ENCODE measurements at places on chromosomes 16 and 17.

DNA sequence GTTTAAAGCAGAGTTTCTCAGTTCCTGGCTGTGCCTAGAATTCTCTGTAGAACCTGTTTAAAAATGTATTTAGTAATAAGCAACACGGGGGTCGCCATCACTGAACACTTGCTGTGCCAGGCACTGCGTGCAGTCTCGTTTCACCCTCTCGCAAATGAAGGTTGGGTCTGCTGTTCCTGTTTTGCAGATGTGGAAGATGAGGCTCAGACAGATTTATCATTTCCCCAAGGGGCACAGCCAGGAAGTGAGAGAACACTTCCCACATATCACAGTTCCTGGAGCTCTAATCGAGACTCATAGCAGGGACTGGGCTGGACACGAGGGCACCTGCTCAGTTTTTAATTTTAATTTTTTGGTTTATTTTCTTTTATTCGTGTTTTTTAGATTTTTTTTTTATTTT is 122.7 kb downstream of the ABCC6 start:
- DNase-seq = peak; percentile 37

DNA sequence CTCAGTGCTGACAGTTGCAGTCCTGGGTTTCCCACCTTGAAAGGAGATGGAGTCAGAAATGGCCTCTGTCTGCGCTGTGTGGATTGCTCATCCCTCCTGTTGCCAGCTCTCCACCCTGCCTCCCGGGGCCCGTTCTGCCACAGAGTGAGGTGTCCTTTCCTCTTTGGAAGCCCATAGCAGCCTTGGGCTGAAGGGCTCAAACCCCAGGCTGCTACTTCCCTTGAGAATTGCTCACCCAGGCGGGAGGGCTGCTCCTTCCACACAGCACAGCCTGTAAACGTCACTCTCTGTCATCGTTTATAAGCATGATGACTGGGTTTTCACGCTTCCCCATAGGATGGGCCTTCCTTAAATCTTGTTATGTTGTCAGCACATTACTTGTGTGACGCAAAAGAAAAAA is 62.7 kb downstream of the FOXK2 start:
- peak; percentile 40 for DNase-seq

- peak; percentile 39 for DNase-seq
Measured at GRCh38 chr16:57277586-57277985, 6.9 kb downstream of the PLLP start.

DNA sequence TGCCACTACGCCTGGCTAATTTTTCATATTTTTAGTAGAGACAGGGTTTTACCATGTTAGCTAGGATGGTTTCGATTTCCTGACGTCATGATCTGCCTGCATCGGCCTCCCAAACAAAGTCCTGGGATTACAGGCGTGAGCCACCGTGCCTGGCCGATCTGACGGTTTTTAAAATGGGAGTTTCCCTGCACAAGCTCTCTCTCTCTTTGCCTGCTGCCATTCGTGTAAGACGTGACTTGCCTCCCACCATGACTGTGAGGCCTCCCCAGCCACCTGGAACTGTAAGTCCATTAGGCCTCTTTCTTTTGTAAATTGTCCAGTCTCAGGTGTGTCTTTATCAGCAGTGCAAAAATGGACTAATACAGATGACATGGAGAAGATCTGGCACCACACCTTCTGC is 4.7 kb upstream of the FLCN start:
- no peak for DNase-seq

DNA sequence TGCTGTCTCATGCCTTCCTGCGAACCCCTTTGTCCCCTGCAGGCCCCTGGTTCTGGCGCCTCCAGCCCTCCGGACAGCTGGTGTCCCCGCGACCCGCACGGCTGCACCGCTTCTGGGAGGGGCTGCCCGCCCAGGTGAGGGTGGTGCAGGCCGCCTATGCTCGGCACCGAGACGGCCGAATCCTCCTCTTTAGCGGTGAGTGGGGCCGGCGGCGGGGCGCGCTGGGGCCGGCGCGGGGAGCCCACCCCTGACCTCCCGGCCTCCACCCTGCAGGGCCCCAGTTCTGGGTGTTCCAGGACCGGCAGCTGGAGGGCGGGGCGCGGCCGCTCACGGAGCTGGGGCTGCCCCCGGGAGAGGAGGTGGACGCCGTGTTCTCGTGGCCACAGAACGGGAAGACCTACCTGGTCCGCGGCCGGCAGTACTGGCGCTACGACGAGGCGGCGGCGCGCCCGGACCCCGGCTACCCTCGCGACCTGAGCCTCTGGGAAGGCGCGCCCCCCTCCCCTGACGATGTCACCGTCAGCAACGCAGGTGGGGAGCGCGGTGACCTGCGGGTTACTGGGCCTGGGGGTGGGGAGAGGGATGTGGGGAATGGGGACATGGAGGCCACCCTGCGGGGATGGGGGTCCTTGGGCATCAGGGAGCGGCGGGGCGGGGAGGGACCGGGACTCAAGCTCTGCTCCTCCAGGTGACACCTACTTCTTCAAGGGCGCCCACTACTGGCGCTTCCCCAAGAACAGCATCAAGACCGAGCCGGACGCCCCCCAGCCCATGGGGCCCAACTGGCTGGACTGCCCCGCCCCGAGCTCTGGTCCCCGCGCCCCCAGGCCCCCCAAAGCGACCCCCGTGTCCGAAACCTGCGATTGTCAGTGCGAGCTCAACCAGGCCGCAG is 7.1 kb upstream of the IL32 start:
- no peak for DNase-seq

DNA sequence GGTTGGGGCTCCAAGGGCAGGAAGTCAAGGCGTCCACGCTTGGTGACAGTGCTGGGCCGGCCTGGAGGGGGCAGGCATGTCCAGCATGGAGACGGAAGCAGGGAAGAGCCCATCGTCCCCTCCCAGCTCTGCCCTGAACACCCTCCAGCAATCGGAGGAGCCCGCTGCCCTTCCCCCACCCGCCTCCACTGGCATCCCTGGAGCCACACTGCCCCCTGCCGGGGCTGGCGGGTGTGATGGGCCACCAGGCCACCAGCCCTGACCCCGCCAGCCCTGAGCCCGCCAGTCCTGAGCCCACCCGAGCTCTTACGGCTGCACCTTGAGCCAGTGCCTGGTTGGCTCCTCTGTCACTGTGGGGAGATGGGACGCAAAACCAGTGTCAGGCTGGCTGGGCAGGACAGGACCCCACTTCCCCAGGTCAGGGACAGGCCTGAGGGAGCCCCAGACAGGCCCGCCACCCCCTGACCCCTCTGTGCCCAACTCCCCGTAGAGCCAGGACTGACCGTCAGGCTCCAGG is 4.1 kb upstream of the CDH15 start:
- peak; percentile 82 for DNase-seq

- DNase-seq = no peak
Measured at GRCh38 chr16:31478956-31479355, 4.0 kb upstream of the SLC5A2 start.

- no peak for DNase-seq
Measured at GRCh38 chr16:58518083-58518979, 3.0 kb downstream of the SETD6 start.

GRCh38 chr17:37359682-37360188 is 16.1 kb upstream of the C17orf78 start:
- DNase-seq = peak; percentile 20

- no peak for DNase-seq
Measured at GRCh38 chr16:7382521-7382920, 49.9 kb downstream of the RBFOX1 start.

DNA sequence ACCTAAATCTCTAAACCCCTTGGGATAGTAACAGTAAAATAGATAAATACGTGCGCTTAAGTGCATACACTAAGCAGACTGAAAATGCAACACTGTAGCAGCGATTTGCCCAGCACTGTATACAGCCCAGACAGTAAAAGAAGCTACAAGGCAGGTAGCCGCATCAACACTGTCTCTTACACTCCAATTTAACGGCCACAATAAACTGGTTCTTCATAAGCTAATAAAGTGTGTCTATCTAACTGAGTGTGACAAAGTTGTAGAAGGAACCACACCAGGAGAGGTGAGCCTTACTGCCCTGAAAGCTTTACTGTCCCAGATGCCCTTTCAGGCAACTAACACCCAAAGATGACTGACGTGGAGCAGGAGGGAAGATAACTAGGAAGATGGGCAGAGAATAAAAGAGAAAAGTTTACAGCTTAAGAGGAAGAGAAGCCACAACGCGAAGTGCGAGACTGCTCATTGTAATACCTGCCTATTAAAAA is 847 bp downstream of the ZDHHC7 start:
- no peak for DNase-seq

- no peak for DNase-seq
Measured at GRCh38 chr17:14741491-14741890, 440.6 kb downstream of the HS3ST3B1 start.

GRCh38 chr16:50253514-50253910 is 12.8 kb upstream of the ADCY7 start:
- no peak for DNase-seq

- no peak for DNase-seq
Measured at GRCh38 chr16:9670033-9670432, 512.2 kb downstream of the GRIN2A start.

DNA sequence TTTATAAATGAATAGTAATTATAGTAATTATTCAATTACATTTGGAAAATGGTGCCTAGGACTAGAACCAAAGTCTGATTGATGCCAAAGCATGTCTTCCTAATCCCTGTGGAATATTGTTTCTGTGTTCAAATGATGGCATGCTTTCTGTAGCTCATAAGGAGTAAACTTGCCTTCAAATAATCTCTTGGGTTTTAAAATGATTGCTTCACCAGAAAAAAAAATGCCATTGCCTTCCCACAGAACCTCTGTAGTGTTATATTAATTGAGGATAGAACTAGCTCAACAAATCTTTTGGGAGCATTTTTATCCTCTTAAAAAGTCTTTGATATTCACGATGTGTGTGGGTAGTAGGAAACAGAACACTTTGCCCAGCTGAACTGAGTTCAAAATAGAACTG is 7.7 kb upstream of the TMEM100 start:
- no peak for DNase-seq

DNA sequence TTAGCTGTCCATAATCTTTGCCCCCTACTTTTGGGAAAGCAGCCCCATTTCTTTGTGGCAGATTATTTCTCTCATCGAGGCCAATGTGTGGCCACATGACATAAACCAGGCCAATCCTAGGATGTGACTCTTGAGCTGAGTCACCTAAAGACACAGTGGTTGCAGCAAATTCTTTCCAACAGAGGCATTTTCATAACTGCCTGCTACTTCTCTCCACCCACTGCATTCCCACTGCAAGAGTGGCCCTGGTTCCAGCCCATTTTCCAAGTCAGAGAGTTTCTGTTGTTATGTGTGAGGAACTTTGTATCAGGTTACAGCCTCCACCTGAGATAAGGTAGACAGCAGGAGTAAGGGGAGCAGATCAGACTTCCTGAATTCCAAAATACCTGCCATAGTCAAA is 195.2 kb downstream of the RGS9 start:
- no peak for DNase-seq

DNA sequence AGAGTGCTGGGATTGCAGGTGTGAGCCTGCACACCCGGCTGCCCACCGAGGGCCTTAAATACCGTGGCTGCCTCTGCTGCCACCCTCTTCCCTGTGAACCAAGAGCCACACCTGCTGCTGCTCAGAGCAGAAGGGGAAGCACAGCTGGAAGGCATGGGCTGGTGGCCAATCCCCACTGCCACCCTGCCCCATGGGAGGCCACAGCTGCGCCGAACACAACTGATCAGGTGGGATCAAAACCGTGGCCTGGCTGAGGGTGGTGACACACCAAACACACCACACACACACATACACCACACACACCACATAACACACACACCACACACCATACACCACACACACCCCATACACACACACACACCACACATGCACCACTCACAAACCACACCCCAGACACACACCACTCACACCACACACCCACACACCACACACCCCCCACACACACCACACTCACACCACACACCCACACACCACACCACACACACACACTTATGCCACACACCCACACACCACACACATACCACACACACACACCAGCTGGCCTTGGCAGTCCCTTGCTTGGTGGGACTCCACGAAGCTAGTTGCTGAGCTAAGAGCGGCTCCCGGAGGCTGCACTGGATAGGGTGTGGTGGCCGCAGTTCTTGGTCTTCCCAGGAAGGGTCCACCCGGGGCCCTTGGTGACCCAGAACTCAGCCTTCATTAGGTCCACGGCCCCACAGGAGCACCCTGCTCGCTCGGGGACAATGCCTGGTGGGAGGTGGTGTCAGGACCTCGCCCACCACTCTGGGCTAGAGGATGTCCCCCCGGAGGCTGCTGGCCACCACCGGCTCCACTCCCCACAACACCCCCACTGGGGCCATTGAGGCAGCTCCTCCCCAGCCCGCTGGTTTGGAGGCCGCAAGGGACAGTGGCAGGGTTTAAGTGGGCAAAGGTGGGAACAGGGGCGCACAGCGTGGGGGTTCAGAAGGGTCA is 14.9 kb downstream of the CEP131 start:
- DNase-seq = no peak

All from inflammatory macrophage (primary cell).